T-cell (primary cell): ENCODE measurements at places on chromosomes 5 and 9.

DNA sequence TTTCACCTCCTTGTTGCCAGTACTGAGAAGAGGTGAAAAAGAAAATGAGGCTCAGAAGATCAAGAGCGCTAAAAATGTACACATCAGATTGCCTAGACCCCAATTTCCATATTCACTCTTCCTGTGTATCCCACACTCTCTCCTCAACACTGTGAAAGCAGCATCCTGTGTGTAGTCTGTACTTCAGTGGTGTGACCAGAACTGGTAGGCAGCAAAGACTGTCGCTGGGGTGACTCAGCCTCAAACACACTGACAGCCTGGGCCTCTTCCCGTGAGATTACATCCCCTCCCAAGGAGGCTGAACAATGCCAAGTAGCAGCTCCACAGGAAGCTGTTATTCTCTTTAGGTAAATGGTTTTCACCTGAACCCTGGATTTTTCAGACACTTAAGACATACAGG is 135.5 kb downstream of the CCDC192 start:
- no peak overlapping the region for H3K4me3 ChIP-seq
- H3K36me3 ChIP-seq: no peaks in the 10 kb centered on the region
- no peak for DNase-seq
- no peaks in the 10 kb centered on the region for H3K4me1 ChIP-seq

- H3K27ac ChIP-seq: no peak overlapping the region
- peaks cover 7% of the 10 kb centered on the region for H3K4me1 ChIP-seq
- H3K4me3 ChIP-seq: no peak overlapping the region
- H3K36me3 ChIP-seq: no peaks in the 10 kb centered on the region
Measured at GRCh38 chr9:4424891-4425290, 65.4 kb upstream of the SLC1A1 start.

- H3K27ac ChIP-seq: no peak overlapping the region
- no peaks in the 10 kb centered on the region for H3K4me1 ChIP-seq
- no peaks in the 10 kb centered on the region for H3K36me3 ChIP-seq
Measured at GRCh38 chr9:7237473-7238246, 479.9 kb downstream of the KDM4C start.

- no peaks in the 10 kb centered on the region for H3K27me3 ChIP-seq
- no peak overlapping the region for H3K4me3 ChIP-seq
- no peak for DNase-seq
Measured at GRCh38 chr5:136123236-136123768, 9.3 kb upstream of the SMAD5 start.

DNA sequence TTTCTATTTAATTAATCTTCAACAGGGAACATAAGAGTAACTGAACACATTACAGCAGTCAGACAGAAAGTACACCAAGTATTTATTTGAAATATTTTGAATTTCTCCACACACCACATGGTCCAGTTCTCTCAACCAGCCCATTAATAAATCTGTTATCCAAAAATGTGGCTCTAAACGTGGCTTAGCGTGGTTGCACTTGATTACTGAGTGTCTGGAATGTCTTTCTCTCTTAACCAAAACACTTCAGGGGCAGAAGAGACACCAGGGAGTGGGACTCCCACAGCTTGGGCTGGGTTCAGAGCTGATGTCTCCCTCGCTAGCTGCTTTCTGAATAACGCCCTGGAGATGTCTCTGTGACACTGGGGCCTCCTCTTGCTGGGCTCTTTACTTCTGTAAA is 52.6 kb upstream of the FANCC start:
- no peak overlapping the region for H3K4me3 ChIP-seq
- H3K36me3 ChIP-seq: no peaks in the 10 kb centered on the region
- H3K4me1 ChIP-seq: no peaks in the 10 kb centered on the region
- peaks cover 2% of the 10 kb centered on the region for H3K27me3 ChIP-seq
- no peak overlapping the region for H3K27ac ChIP-seq
